ENCODE measurements at places on chromosomes 2 and 18.

- no peak for DNase-seq
Observed at GRCh38 chr2:169300636-169301530, 61.5 kb downstream of the LRP2 start.

- no peak for DNase-seq
Observed at GRCh38 chr18:46370898-46371297, 266.7 kb downstream of the HAUS1 start.

DNA sequence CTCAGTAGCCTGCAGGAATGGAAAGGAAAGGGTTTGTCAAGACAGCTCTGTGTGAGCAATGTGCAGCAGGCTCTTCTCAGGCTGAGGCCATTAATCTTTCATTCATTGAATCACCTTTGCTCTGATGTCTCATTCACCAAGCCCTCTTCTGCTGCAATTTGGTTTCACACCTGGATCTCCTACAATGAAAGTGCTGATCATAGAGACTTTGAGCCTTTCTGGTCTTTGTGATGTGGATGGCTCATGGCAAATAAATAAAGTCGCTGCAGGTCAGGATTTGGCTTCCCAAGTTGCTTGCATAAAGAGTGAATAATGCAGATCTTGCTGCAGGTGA, 95.8 kb upstream of the SPRED2 start:
- no peak for DNase-seq

DNA sequence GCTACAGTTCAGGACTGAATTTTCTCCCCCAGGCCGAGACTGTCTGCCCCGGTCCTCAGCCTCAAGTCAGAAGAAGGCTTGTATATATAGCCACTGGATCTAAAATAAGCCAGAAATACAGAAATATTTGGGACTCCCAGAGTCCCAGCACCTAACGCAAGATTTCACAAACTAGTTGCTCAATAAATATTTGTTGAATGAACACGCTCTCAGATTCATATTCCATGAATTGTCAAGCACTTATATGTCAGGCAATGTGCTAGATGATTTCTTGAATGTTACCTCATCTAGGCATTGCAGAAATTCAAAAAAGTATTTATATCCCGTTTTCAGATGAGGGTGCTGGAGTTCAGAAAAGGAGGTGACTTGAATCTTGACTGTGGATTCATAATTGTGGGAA, 163.7 kb upstream of the KLHL29 start:
- DNase-seq: no peak

- no peak for DNase-seq
Observed at GRCh38 chr2:73250872-73251846, 17.1 kb downstream of the CCT7 start.

- peak; percentile 83 for DNase-seq
Observed at GRCh38 chr2:233053928-233054784, 6.0 kb upstream of the INPP5D start.

DNA sequence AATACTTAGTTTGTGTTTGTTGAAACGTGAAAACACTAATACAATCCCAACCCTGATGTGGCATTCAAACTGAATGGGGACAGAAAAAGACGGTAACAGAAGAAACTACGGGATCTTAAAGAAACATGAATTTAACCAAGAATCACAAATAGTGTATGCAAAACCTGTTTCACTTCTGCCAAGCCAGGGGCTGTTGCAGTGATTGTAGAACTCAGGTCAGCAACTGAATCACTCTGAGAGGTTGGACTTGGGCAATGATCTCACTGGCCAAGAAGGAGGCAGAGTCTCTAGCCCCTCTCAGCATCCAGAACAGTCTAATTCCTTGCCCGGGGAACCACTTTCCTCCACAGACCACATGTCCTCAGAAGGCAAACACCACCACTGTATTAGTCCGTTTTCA, 54.9 kb upstream of the CRIM1 start:
- no peak for DNase-seq

DNA sequence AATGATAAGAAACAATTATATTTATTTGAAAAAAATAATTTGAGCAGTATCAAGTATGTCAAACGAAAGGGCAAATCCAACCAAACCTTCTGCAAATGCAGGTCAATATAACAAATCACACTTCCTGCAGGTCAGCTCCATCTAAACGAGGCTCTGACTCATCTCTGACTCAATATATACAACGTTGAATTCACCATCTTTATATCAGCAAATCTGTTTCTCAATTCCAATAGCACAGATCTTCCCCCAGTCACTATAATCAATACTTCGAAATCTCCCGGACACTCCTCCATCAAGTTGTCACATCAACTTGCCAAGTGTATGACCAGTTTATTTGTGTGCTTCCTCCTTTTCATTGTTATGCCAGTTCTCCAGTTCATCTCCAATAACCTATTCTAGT, 388.9 kb downstream of the ZEB2 start:
- no peak for DNase-seq

- DNase-seq: no peak
Observed at GRCh38 chr18:70258243-70258642, 30.6 kb upstream of the SOCS6 start.

DNA sequence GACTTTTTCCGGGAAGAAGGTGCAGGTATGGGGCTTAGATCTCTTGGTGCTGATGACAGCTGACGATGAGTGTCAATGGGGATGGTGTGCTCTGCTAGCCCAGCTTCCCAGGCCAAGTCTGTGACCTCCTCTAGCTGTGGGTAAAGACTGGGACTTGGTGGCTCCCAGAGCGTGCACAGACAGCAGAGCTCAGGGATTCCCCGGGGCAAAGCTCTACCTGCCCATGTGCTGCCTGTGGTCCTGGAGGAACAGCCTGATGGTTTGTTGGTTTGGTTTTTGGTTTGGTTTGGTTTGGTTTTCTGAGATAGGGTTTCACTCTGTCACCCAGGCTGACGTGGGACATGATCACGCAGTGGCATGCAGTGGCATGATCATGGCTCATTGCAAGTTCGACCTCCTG, 19.2 kb downstream of the ATP6V1B1 start:
- DNase-seq: no peak

DNA sequence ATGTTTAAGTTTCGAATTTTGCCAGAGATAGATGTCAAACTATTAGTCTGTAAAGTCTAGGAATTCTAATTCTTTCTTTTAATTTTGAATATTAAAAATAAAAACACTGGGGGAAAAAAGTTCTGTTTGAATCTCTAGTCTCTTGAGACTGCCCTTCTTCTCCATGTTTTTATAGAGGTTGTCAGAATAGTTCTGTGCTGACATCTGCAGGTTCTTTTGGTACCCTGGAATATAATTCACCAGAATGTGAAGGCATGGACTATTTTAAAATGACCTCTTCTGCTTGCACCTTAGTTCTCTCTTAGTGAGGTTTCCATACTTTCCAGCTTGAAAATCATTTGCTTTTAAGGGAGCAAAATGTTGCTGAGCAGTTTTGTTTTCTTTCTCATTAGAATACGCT, 121.0 kb upstream of the MSTN start:
- no peak for DNase-seq

DNA sequence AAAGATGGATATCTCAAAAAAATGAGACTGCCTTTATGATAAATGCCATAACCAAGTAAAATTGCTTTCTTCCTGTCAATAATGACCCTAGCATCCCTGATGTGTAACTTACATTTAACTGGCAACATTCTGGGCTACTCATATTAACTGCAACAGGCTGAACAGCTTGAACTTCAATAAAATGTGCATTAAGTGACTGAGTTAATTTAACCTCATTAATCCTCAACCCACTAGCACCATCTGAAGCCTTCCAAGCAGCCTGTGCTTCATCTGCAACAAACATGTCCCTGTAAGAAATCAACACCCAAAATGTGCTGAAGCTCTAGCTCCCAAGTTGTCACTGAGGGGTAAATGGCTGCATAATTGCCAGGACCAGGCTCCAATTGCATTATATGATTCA, 296.2 kb upstream of the ZC3H15 start:
- DNase-seq: no peak

DNA sequence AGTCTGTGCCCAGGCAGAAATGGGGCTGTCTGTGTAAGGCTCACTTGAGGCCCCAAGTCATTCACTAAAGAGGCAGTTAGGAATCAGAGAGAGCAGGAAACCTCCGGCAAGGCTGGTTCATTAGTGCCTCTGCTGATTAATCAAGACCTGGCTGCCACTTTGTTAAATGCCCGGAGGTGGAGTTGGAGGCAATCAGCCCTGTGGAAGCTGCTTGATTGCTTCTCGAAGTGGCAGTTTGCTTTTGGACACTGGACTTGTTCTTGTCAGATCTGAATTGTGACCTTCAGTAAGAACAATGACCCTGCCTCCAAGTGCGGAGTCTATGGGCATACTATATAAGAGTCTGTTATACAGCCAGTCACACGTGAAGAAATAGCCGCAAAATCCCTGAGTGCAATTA, 183.9 kb upstream of the LINC00305 start:
- no peak for DNase-seq

DNA sequence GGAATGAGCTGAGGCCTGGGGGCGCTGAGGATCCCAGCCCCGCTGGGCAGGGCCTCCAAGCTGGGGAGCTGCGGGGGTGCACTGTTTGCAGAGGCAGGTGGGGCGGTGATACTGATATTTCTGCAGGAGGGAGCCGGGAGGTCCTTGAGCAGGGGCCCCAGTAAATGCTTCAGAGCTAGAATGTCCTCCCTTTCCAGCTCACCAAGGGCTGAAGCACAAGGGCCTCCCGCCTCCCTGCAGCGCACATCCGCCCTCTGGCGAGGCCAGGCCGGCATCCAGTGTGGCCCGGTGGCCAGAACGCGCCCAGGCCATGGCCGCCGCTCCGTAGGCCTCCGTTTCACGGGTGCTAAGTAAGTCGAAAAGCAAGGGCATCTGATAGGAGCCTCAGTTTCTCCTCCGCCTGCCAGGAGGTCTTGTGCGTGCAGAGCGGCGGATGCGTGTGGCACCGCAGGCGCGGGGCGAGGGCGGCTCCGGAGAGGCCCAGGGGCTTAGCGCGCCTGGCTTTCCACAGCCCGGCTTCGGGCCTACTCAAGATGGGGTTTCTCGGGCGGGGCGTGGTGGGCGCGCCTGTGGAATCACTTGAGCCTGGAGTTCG, 29.5 kb upstream of the CHMP1B start:
- no peak for DNase-seq

DNA sequence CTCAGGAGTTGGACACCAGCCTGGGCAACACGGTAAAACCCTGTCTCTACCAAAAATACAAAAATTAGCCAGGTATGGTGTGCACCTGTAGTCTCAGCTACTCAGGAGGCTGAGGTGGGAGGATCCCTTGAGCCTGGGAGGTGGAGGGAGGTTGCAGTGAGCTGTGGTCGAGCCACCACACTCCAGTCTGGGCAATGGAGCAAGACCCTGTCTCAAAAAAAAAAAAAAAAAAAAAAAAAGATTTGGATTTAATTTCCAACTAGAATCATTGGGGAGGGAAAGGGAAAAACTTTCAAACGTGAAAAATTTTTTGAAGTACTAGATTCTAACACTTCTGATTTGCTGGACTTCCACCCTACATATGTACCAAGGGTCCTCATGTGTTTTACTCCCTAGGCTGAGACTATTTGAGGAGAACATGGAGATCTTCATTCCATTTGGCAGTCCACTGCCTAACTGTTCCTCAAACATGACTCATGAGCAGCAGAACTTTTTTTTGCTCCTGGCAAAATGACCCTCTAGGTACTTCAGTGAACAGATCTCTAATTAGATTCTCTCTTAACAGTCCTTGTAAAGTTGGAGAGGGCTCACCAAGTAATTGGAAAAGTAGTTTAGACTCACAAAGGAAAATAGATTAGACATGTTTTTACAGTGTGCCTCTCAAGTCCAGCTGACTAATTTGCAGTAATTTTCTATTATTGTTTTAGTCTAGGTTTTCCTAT, 267.6 kb downstream of the METTL4 start:
- DNase-seq: no peak

DNA sequence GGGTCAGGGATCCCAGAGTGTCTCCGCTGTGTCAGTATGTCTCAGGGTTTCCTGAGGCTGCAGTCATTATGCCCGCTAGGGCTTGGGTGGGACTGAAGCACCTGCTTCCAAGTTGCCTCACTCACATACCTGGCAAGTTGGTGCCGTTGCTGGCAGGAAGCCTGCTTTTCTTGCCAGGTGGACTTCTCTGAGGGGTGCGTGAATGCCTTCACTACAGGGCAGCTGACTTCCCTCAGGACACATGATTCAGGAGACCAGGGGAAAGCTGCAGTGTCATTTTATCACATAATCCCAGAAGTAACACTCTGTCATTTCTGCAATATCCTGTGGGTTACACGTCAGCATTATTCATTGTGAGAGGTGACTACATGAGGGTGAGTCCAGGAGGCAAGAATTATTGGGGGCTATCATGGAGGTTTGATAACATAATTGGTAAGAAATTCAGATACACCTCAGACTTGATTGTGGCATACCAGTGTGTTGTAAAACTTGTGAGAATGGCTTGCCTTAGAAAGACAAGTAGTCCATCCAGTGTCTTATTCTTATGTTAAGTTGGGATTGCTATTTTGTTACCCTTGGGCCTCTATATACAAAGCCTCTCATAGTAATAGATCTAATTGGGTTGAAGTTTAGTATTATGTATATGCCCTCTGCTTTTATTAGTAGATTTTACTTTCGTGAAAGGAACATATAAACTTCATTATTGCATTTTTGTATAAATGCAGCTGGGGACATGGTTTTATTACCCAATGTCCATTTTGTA, 44.1 kb downstream of the NEDD4L start:
- DNase-seq: no peak

GRCh38 chr2:119283873-119284331, 60.3 kb downstream of the STEAP3 start:
- DNase-seq: no peak

DNA sequence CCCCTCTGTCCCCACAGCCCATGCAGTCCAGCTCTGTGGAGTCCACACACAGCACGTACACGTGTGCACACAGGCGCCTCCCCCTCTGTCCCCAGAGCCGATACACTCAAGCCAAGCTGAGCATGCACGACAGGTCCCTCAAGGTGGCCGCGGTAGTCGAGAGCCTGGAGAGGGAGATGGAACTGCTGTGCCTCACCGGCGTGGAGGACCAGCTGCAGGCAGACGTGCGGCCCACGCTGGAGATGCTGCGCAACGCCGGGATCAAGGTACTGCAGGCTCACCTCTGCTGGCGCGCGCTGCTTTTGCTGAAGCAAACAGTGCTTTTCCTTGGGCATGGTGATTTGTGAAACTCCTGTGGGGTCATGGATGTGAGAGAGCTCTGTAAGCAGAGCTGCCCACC, 58.5 kb upstream of the NFATC1 start:
- no peak for DNase-seq

GRCh38 chr2:43228321-43228751, 1.9 kb upstream of the ZFP36L2 start:
- DNase-seq: no peak
